ENCODE measurements at places on chromosomes 6 and 20.

GRCh38 chr20:33602826-33603590, 59.1 kb upstream of the C20orf144 start:
- DNase-seq: no peak

- no peak for DNase-seq
These were observed 28.2 kb upstream of the FABP7 start for GRCh38 chr6:122751326-122751725.

DNA sequence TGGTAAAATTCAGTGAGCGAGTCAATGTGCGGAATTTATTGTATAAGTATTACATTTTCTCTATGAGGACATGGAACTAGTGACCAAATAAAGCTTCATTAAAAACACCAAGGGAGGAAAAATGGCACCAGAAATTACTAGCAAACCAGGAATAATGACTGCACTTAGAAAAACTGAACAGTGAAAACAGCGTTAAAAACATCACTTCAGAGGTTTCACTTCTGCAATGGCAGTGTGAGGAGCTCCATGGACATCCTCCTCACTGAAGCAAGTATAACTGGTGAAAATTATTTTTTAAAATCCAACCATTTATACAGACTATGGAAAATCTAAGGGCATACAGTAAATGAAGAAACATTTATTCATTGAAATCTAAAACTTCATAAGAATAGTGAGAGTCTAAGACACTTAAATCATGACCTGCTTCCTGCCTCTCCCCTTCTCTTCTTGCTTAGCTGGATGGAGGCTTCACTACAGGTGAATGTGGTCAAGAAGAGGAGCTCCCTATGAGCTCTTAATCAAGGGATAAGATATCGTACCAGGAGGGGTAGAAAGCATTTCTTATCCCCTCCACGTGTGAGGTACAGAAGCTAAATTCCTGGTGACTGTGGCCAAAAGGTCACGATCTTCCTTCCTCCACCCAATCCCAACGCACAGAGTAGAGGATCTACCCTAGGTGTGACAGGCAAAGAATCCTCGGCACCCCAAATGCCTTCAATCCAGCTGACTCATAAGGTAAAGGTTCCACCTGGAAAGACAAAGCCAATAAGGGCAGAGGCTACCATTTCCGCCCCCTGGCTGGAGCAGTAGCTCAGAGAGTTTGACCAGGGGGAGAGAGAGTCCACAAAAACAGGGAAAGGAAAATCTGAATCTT, 12.3 kb upstream of the ASF1A start:
- DNase-seq: peak; percentile 57

DNA sequence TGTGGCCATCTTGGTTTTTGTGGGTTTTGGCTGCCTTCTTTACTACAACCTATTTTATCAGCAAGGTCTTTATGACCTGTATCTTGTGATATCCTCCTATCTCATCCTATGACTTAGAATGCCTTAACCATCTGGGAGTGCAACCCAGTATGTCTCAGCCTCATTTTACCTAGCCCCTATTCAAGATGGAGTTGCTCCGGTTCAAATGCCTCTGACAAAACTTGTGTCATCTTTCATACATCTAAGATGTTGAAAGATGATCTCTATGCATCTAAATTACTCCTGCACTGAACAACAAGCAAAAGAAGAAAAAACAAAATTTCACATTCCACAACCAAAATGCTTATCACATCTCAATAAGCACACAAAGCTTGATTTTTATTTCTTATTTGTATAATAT, 129.5 kb upstream of the CNR1 start:
- DNase-seq: no peak

DNA sequence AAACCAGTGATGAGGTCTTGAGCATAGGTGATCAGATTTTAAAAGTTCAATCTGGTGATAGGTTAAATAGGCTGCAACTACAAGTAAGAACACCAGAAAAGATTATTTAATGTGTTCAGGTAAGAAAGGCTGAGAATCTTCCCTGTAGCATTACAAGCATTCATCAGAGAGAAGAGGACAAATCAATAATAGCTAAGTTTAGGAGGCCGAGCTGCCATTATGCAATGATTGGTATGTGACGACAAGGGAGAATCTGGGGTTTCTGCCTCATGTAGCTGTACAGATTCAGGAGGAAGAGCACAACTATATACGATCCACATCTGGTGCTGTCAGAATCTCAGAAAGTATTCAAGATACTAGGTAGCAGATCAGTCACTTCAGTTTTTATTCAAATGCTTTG, 21.9 kb downstream of the MLIP start:
- no peak for DNase-seq

DNA sequence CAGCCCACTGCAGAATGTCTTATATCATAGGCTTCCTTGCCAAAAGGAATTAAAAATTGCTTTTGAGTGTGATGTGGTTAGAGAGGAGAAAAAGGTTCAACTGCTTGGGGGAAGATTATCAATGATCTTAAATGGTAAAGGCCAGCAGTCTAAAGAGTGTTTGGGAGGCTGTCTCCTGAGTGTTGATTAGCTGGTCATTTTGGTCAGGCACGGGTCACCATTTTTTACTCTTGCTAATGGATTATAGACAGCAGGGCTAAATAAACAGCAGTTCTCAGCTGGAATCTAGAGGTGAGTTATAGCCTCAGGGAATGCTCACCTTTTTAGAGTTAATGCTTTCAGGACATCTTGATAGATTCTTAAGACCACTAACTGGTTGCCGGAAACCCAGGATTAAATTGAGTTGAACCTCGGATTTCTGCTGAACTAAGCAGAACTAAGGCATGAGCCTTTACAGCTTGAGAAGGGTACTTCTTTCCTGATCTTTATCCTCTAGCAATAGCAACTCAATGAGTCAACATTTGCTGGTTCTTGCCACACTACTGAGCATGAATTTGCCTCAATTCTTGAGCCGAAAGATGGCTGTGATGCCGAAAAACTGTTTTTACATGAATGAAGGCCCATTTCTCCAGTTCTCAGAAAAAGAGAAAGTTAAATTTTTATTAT, 120.4 kb downstream of the LRRC1 start:
- DNase-seq: peak; percentile 39

DNA sequence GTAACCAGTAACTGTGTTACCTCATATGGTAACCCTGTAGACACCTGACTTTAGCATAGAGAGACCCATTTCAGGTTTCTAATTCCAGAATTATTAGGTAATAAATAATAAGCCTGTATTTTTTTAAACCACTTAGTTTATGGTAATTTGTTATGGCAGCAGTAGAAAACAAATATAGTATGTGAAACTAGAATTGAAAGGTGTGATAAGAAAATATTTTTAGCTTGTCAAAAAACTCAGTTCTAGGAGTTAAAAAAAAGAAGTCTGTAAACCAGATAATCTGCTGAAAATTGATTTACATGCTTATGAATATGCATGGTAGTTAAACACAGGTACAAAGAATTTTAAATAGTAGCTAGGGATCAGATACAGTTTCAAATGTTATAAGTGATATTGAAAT, 695.0 kb upstream of the GJE1 start:
- DNase-seq: no peak

GRCh38 chr6:150184850-150185731, 42.2 kb downstream of the PPP1R14C start:
- no peak for DNase-seq

DNA sequence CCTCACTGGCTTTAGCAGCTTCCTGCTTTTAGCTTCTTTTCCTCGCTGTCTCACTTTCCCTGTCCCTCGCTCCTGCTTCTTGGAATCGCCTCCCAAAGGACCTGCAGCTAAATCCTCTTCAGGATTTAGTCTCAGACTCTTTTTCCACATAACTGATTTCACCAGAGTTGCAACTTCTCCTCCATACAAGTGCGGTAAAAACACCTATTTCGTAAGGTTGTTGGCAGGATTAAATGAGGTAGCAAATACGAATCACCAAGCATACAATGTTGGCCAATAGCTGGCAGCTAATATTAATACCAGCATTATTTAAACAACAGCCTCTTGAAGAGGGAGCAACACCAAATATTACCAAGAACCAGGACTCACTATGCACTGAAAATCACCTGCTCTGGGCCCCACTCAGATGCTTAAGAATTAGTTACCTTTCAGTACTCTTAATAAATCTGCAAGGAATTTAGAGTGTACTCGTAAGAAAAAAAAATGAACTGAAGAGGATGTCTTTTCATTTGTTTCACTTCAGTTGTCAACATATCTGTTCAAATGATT, 123.0 kb downstream of the DTNBP1 start:
- DNase-seq: no peak

DNA sequence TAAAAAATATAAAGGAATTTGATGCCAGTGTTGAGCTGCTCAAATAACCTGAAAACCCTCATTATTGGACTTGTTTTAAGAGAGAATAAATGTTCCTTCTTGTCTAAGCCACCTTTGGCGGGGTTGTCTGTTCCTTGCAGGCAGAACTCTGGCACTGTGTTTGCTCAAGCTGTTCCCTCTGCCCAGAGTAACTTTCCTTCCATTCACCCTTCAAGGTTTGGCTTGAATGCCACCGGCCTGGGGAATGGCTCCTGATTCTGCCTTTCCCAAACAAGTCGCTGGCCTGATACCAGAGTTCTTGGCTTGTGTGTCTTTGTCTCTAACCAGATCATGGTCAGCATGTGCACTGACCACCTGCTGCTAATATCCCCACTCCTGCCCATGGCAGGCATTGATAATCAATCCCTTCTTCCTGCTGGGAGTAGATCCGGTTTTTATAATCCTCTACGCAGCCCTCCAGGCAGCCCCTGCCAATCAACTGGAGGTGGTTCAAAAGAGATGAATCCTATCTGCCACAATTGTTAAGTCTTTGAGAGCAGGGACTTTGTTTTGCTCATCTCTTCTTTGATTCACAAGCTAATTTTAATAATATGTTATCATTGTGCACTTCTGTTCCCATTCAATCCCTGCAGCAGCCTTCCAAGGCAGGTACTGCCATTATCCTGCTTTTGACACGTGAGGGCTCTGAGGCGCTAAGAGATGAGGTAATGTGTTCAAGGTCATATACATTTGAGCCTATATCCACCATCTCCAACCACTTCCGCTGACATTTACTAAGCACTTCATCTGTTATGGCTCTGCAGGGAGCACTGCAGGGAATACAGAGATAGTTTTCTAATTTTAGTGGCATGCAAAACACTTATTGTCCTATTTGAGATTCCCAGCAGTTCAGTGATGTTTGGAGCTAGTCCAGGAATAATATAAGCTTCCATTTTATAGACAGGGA, 3.1 kb upstream of the CCM2L start:
- DNase-seq: peak; percentile 27

GRCh38 chr20:44979090-44979621, 12.8 kb downstream of the STK4 start:
- no peak for DNase-seq

DNA sequence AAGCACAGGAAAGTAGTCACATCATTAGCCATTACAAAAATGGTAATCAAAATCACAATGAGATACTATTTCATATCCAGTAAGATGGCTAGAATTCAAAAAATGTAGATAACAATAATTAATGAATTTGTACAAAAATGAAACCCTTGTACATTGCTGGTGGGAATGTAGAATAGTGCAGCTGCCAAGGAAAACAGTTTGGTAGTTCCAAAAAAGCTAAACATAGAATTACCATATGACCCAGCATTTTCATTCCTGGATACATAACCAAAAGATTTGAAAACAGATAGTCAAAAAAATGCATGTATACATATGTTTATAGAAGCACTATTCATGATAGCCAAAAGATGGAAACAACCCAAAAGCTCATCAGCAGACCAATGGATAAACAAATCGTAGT, 251.1 kb upstream of the RAB32 start:
- DNase-seq: no peak

DNA sequence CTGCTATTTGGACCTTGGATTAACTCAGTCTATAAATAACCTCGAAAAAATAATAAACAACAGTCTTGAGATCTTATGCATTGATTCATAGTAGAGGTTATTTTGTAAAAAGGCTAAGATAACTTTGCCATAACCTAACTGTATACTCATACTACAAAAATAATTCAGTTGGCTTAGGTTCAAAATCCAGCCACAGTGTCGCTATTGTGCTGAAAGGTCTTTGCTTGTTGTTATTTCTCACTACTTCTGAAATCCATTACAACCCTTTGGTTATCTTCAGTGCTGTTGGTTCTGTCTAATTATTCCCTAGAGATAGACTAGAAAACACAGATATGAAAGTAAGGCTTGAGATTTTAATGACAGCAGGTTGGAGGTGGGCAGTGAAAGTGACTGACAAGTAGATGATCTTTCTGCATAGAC, 74.4 kb downstream of the MKKS start:
- no peak for DNase-seq

GRCh38 chr6:21138336-21139069, 455.0 kb upstream of the SOX4 start:
- no peak for DNase-seq

DNA sequence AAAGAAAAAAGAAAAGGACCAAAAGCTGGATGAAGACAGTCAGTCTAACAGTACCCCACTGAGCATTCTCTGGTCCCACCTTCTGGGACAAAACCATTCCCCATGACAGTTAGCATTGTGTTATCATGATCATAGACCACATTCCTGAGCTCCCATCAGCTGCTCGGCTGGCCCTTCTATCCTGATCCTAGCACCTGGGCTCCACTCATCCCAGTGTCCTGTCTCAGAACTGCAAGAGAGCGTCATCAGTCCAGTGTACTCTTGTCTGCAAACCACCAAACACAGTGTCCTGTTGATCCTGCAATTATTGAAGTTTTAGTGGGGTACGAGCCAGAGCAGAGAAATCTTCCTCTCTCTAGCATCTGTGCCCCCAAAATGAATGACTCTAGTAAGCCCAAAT, 16.0 kb upstream of the TAAR1 start:
- DNase-seq: peak; percentile 18

GRCh38 chr20:22946596-22946995, 88.5 kb upstream of the SSTR4 start:
- DNase-seq: no peak

DNA sequence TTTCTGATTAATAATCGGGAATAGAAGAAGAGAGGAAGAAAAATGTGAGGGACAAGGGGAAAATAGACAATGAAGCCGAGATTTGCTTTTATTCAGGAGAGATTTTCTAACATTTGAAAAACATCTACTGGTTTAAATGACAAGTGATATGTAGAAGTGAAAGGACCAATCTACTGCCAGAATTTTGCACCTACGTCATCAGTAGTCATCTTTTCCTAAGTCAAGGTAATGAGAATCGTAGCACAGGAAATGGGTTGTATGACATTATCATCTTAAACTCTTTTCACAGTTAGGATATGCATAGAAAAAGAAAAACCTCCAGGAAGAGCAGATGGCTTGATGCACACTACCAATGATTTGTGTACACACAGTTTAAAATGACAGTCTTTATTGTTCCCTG, 45.3 kb upstream of the RAB32 start:
- DNase-seq: no peak

DNA sequence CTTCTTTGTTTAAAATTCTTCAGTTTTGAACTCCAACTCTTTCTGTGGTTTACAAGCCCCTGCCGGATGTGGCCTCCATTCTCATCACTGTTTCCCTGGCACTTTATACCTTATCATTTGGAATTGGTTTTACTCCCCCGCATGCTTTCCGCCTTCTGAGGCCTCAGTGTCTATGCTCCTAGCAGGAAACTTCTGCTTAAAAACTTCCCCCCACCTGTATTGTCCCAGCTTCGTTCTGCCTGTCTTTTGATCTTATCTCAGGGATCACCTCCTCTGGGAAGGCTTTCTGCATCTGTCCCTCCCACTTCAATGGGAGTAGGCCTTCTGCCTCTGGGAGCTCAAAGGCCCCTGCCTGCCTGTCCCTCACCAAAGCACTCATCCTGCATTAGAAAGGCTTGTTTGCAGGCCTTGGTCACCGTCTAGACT, 3.4 kb upstream of the ANGPT4 start:
- peak; percentile 71 for DNase-seq
